ENCODE measurements at places on chromosomes 7 and 10.

GRCh38 chr10:72335394-72336258, 19.1 kb downstream of the DNAJB12 start:
- DNase-seq = no peak

- DNase-seq = no peak
Observed at GRCh38 chr10:27537787-27538186, 33.7 kb downstream of the RAB18 start.

- DNase-seq = no peak
Observed at GRCh38 chr7:158403013-158403821, 184.4 kb downstream of the PTPRN2 start.

- no peak for DNase-seq
Observed at GRCh38 chr10:93150289-93150688, 76.6 kb downstream of the CYP26A1 start.

DNA sequence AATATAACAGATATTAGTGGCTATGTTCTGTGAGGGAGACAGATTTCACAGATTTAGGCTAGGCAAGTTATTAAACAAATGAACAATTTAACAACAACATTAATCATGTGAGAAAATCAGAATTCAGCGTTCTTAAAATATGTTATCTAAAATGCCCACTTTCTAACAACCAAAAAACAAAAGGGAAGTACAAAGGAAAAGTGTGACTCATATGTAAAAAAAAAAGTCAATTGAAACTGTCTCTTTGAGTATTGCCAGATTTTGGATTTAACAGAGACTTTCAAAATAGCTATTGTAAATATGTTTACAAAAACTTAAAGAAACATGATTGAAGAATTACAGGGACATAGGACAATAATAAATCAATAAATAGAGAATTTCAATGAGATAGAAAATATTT, 34.8 kb upstream of the ARHGAP22 start:
- no peak for DNase-seq

GRCh38 chr10:86036544-86036831, 330.1 kb downstream of the GRID1 start:
- DNase-seq = no peak
